ENCODE measurements at places on chromosomes 2 and 18. TPM values are rescaled to one million over a fixed set of nuclear protein-coding genes. Genes with fewer than 3 reads are reported as not detected.

- DNase-seq = no peak
Observed at GRCh38 chr2:32358111-32358482, 1.3 kb downstream of the BIRC6 start.

DNA sequence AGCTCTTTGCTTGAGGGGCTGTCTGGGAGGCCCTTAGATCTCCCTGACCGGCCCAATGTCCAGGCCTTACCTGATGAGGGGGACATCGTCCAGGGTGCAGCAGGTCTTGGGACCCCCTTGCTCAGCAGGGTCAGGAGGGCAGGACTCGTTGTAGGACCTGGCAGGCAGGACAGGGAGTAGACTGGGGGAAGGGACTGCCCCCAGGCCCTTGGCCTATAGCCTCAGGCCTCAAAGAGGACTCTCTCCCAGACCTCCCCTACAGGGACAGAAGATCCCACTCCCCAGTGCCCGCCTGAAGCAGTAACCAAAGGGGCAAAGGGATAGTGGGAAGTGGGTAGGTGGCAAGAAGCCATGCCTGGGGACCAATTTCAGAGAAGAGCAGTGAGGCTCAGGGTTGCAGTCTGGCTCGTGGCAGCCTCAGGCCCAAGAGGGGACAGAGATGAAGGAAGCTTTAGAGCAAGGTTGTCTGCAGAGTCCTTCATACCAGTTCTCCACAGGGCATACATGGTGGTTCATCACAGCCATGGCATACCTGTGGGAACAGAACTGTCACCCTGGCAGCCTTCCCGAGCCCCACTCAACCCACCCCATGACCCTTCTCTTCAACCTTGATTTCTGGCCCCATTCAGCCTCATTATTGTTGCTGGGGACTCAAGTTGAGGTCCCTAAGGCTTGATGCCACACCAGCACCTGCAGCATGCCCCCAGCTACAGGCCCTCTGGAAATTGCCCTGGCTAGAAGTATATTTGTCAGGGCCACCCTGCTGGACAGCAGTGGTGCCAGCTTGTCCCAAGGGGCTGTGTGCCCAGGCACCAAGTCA lies 1.3 kb downstream of the TMEM150A start:
- no peak for DNase-seq

DNA sequence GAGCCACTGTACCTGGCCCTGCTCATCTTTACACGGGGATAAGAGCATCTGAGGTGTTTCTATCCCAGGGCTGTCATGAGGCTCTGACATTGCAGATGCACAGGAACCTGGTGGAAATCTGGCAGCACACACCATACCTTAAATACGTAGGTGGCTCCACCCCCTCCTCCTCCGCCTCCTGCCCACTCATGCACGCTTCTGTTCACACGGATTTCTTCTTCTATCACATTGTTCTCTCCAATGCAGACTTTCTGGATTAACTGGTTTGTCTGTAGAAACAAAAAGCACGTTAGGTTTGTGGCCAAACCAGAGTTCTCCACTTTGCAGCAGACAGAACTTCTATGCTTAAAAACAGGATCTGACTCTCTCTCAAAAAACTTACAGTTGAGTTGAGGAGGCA lies 118.2 kb downstream of the CLIP4 start:
- DNase-seq = no peak

- DNase-seq = no peak
Observed at GRCh38 chr2:169933124-169933711, 106.0 kb downstream of the UBR3 start.

- no peak for DNase-seq
Observed at GRCh38 chr2:127453392-127454171, 35.4 kb downstream of the PROC start.

- DNase-seq = no peak
Observed at GRCh38 chr18:66497351-66497750, 106.5 kb downstream of the CDH19 start.

DNA sequence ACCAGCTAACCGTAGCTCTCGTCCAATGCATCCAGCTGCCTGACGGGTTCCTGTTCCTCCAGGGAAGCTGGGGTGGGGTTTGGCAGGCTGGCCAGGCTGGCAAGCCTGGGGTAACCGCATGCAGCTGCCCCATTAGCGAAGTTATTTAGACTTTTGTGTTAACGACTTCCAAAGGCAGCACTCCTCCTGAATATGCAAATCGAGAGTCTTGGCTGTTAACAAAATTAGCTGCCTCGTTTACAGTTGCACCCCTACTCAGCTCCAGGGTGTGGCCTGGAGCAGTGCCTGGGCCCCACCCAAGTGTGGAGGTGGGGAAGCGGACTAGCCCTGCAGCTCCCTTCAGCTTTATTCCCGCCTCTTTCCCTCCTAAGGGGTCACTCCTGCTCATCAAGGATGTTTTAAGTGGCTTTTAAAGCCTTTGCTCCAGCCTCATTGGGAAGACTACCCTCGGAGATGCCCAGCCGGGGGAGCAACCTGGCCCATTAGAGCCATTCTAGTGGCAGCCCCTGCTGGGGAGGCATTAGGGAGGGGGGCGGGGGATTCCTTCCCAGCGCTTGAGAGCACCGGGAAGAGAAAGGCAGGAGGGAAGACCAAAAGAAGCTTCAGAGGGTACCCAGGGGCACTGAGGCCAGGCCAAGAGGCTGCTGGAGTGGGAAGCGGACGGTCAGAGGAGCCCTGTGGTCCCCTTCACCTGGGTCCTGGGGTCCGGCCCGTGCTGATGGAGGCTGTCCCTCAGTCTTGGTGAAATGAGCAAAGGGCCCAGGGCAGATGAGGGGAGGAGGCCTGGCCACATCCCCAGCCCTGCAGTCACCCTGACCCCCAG lies 204.1 kb downstream of the CELF4 start:
- no peak for DNase-seq

DNA sequence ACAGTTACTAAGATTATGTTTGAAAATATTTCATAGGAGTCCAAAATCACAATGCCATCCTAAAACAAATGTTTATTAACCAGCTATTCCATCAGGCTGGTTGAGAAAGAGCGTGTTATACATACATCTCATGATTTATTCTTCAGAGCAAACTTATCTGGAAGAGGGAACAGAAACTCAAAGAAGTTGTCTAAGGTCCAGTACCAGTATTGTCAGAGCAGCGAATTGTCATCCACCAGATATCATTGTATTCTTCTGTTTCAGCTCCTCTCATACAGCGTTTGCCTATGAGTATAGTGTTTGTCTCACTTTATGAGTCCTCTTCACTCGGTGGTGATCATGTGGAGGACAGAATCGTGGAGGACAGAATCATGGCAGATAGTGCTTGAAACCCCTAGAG lies 238.2 kb downstream of the OSR1 start:
- DNase-seq = no peak

- no peak for DNase-seq
Observed at GRCh38 chr2:206361407-206362045, 81.8 kb upstream of the ADAM23 start.

DNA sequence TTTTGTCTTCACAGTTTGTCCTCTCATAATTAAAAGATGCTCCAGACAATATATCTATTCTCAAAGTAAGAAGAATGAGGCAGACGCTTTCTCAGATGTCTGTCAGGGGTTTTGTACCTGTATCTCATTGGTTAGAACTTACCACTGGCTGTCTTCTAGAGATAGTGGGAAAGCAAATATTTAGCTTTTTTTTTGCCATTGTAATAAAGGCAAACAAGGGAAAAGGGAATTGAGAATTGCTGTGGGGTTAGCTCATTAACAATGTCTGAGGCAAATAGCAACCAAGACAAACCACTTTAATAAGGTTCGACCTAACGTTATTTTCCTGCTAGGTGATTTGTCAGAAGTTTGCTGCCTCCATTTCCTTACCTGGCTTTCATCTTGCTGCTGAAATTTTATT lies 30.0 kb downstream of the ZNF638 start:
- no peak for DNase-seq

- DNase-seq = peak; percentile 39
Observed at GRCh38 chr18:47931718-47932103, 1.3 kb upstream of the SMAD2 start.

DNA sequence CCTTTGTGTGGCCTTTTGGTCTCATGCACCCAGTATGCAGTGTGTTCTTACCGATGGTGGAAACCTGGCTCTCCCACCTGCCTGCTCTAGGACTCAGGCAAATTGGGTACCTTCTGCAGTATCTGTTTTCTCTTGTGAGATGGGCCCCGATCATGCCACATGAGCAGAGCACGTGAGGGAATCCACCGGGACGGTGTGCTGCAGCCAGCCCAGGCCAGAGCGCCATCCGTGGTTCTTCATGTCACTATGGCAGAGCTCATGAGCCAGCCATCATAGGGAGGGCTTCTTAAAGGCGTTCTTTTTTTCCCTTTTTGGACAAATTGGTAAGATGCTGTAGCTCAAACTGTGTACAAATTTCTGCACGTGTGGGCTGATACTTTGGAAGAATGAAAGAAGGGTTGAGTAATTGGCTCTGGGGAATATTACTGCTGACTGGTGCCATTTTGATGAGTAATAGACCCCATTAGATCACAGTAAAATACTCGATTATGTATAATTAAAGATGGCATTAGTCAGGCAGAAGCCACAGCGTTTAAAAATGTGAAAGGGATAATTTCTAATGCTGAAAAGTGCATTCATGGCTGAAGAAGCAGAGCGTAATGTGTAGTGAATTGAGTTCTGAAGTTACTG lies 19.2 kb downstream of the SH3RF3 start:
- no peak for DNase-seq

GRCh38 chr18:75129717-75130477 lies 79.0 kb downstream of the PTGR3 start:
- DNase-seq = no peak

- DNase-seq = no peak
Observed at GRCh38 chr2:224952936-224953657, 89.2 kb downstream of the DOCK10 start.

DNA sequence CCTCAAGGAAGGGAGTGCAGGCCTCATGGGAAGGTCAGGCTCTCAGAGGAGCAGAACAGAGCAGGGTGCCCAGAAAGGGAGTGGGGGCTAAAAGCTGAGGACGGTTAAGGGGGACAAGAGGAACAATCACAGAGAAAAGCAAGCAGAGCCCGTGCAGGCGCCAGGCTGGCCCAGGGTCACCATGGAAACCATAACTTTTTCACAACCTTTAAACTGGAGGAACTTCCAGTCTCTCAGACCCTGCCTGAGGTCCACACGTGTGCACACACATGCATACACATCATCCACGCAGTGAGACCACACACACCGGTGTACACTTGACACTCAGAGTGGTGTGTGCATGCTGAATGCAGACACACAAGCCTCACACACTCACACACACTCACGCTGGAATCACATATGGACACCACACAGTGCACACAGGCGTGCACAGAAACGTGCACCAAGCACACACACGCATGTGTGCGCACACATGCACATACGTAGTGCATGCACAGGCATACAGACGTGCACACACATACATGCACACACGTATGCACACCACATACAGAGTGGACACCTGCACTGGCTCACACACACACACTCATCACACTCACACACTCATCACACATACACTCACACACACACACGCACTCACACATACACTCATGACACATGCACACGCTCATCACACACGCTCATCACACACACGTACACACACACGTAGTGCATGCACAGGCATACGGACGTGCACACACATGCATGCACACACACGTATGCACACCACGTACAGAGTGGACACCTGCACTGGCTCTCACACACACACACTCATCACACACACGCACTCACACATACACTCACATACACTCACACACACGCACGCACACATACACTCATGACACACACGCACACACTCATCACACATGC lies 37.2 kb upstream of the SNED1 start:
- DNase-seq = no peak

DNA sequence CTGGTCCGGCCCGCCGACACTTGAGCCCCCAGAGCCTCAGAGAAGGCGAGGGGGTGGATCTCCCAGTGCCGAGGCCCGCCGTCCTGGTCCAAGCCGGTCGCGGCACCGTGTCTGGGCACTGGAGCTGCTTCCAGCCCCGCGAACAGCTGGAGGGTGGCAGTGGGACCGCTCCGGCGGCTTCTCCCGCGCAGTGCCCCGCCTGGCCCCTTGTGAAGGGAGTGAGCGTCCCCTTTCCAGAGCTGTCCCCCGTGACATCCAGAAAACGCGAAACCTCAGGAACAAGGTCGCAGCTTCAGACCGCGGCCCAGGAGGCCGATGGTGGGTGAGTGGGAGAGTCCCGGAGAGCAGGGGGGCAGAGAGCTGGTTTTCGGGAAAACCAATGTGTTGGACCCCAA lies 579 bp upstream of the EMX1 start:
- DNase-seq = peak; percentile 48

- DNase-seq = no peak
Observed at GRCh38 chr2:54454548-54455130, 1.5 kb upstream of the SPTBN1 start.

DNA sequence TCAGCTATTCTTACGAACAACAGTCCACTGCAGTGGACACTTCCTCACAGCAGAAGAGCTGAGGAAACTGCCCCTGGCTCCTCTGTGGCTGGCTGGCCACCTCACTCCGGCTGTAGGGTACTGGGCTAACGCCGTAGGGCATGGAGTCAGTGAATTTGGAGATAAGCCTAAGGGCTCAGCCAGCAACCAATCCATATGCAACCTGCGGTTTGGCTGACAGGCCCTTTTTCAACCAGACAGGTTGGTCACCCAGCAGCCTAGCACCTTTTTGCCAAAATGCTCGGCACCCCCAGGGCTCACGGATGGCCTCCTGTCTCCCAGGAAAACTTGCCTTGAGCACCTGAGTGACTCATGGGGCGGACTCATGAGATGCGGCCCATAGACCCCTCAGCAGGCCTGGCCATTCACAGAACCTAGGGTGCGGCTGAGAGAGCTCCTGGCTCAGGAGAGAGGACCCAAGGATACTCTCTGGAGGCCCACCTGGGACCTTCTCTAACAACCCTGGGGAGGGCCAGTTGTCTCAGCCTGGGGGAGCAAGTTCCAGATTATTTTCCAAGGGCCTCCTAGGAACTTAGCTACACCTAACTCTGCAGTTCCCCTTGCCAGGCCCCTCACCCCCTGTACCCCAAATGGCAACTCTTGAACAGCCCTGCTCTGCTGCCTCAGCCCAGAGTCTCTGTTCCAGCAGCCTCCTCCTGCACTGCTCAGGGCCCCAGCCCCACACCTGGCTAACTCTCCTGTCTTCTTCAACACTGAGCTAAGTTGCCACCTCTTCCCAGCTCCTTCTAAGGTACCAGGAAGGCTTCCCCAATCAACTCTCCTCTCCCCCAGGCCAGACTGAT lies 252.1 kb downstream of the CYP26B1 start:
- no peak for DNase-seq

- DNase-seq = peak; percentile 10
Observed at GRCh38 chr2:85502720-85503119, 36.2 kb upstream of the MAT2A start.

The IGFBP5 gene
- 0.08 TPM for total RNA-seq

The SCYGR8 gene
- total RNA-seq = not detected

The KANSL3 gene
- 63.8 TPM for total RNA-seq

The REG3G gene
- not detected for total RNA-seq

The APOB gene
- not detected for total RNA-seq

The UGT1A10 gene
- total RNA-seq = not detected

The SRD5A2 gene
- total RNA-seq = not detected

The SIX3 gene
- total RNA-seq = not detected

The PREPL gene
- 30.6 TPM for total RNA-seq

The RASGRP3 gene
- 7.5 TPM for total RNA-seq

The CD8B gene
- 475 TPM for total RNA-seq

The TET3 gene
- total RNA-seq = 19.9 TPM

The GALR1 gene
- not detected for total RNA-seq

The CIAO1 gene
- total RNA-seq = 68.2 TPM

The HSBP1L1 gene
- total RNA-seq = 18.0 TPM

The TNS1 gene
- total RNA-seq = 21.2 TPM

The ADD2 gene
- 25.7 TPM for total RNA-seq

The NAPG gene
- total RNA-seq = 28.7 TPM

The MYL1 gene
- not detected for total RNA-seq

The TXNDC2 gene
- not detected for total RNA-seq

The CNRIP1 gene
- total RNA-seq = not detected

All from activated naive CD8-positive, alpha-beta T cell treated with anti-CD3 and anti-CD28 coated beads, Interleukin-2, amount 10 ng/mL, durations not matched to agents 7 days and 5 days (primary cell).